HS-27A (cell line): ENCODE measurements at places on chromosomes 1 and 21.
A peak's percentile ranks its signal among the peaks of the same experiment; 100 is the strongest.

DNA sequence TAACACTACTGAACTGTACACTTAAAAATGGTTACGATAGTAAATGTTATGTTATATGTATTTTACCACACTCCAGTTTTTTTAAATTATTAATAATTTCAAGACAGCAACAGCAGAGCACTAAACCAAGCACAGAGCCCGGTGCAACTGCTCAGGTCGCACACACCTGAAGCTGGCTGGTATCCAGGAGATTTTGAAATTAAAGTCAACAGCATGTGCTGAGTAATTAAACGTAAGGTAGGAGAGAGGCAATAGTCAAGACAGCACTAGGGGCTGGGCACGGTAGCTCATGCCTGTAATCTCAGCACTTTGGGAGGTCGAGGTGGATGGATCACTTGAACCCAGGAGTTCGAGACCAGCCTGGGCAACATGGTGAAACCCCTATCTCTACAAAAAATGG is 35.1 kb upstream of the SLC30A10 start:
- DNase-seq, result no peak

DNA sequence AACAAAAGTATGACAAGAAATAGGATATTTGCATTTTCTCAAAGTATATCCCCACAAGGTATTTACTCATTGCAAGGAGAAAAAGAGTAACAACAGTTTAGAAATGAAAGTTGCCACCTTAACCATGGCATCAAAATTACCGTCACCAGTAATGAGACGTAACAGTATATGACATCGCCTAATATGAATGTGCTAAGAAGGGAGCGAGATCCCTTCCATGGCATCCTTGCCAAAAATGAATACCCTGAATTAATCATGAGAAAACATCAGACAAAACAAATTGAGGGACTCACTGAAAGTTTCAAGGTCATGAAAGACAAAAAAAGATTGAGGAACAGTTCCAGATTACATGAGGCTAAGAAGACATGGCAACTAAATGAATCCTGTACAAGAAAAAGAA is 78.9 kb upstream of the MROH9 start:
- DNase-seq, result no peak

DNA sequence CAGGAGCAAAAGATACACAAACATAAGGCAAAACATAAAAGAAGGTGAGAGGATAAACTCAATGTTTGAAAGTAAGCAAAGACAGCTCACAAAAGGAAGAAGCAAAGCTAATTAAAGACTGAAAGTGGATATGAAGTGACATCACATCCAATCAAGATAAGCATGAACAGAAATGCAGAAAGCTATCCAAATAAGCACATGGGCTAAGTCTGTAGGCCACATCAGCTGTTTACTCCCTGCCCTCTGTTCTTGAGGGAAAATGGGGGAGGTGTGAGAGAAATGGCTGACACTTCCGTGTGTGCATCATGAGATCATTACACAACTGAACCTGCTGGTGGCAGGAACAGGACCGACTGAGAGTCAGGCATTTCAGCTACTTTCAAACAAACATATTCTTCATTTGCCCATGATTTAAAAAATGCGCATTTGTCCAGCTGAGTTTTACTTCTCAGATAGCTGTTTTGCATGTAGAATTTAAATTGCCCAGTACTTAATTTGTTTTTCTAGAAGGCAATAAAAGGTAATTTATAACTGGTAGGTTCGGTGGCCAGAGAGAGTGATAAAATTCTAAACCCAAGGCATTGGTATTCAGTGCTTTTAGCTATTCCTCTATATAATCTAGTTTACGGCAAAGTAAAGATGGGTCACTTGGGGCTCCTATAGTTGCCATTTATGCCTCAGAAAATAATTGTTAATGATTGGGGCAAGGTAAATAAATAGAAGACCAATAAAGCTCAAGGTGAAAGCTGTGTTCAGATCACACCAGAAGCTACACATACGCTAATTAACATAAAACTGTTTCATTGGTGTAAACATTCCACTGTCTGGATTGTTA is 27.2 kb upstream of the MAN1A2 start:
- DNase-seq, result no peak

DNA sequence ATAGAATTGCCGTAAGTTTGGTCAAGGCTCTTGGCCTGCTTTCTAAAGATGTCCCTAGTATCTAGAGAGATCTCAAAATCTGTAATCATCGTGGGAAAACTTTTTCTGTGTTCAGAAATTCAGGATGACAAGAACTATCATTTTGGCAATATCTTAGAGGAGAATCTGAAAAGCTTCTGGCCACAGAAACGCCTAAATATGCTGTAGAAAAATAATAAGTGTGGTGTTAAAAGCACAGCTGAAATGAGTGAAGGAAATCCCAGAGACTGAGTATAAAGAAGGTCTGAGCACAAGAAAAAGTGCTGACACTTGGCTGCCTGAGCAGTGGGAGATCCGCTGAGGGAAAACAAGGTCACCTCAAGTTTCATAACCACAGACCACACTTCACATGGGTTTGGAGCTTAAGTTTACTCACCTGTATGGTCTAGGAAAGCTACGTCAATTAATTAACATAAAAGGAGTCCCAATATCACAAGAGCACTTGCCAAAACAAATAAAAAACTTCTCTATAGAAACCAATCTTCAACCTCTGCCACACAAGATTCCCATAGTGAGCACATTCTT is 235.2 kb upstream of the IRF2BP2 start:
- DNase-seq, result no peak

- no peak for DNase-seq
These were observed 12.5 kb downstream of the TRMT1L start for GRCh38 chr1:185144233-185144632.

DNA sequence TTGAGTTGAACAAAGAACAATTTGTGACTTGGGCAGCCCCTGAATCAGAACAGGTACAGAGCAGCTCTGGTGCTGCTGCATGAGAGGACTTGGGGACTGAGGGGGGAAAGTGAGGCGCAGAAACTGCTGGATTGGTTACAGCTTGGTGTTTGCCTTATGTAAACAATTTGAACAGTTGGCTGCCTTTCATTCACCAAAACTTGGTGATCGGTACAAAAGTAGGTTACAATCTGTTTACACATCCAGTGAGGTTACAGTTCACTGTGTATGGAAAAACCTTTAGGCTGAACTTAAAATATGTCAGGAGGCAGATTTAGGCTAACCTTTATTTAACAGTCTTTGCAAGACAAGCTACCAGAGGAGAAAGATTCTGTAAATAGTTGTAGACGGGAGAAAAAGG is 28.6 kb upstream of the MTR start:
- no peak for DNase-seq

GRCh38 chr1:84877592-84877991 is 15.4 kb downstream of the LPAR3 start:
- DNase-seq, result peak; percentile 20

DNA sequence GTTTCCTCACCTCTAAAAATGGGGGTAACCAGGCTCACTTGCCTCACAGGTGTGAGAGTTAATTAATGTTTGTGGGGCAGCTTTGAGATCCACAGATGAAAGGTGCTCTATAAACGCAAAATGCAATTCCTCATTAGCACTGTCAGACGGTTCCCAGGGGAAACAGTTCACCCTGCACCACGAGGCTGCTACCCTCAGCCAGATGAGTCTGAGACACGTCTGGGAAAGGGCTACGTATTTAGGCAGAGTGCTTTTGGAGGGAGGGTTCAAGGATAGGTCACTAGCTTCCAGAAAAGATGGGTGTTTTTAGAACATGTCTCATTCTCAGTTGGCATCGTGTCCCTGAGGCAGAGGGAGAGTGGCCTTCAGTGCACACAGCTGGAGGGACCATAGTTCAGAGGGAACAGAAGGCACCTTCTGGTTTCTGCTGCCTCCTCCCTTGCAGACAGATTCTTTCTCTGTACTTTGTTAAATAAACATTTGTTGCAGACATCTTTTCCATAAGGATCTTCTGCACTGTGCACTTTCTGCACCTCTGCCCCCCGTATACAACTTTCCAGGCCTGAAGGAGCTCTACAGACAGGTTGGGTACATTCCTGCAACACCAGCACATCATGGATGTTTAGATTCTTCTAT is 139.9 kb downstream of the CLIC6 start:
- DNase-seq, result peak; percentile 26

- no peak for DNase-seq
These were observed 30.3 kb downstream of the INTS7 start for GRCh38 chr1:212004895-212005608.

- DNase-seq, result no peak
These were observed 23.8 kb downstream of the HIVEP3 start for GRCh38 chr1:41894808-41895483.

DNA sequence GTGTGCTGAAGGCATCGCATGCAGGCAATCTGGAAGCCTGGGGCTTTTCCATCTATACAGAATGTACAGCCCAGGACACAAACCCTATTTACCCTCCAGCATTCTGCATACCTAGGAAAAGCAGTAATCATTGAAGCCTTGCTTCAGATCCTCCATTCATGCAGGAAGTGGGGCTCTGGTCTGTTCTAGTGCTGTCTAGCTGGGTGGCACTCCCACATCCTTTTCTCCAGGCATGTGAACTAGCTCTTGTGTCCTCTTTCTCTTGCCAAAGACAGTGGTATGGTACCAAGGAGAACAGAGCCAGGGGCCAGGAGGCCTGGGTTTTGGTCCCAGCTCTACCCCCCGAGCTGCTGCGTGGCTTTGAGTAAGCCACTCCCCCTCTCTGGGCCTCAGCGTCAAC is 21.7 kb downstream of the LRP8 start:
- DNase-seq, result no peak

DNA sequence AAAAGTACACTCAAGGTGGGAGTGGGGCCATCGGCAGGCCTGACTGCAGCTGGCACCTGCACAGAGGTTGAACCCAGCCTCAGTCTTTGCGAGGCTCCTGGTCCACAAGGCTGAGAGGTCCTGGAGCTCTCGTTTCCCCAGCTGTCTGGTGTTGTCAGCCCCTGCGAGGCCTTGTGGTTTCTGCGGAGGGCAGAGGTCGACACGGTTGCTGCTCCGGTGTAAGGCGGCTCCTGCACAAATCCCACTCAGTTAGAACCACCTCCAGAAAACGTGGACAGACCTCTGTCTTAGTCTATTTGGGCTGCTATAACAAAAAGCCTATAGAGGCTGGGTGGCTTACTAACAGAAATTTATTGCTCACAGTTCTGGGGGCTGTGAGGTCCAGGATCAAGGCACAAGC is 5.8 kb downstream of the KIAA1614 start:
- no peak for DNase-seq

- DNase-seq, result no peak
These were observed at the start of gene GRIK1 for GRCh38 chr21:29939924-29940275. Gene GRIK1 (minus strand): TSS chr21:29939996.

DNA sequence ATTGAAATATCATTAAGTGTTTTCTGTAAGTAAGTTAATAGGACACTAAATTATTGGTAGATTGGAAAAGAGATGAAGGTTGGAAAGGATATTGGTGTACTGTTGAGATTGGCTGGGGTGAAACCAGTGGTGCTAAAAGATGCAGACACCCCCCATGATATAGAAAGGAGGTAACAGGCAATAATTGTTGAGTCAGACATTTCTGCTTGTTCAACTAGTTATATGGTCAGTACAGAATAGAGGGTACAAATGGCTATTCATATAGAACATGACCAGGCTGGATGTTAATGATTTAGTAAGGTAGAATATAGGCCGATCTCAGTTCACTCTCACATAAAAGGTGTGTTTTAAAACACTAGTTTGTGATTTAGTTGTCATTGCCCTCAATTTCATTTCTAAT is 104.5 kb downstream of the POU2F1 start:
- DNase-seq, result no peak

- no peak for DNase-seq
These were observed 46.6 kb downstream of the FCRL5 start for GRCh38 chr1:157505481-157506272.

DNA sequence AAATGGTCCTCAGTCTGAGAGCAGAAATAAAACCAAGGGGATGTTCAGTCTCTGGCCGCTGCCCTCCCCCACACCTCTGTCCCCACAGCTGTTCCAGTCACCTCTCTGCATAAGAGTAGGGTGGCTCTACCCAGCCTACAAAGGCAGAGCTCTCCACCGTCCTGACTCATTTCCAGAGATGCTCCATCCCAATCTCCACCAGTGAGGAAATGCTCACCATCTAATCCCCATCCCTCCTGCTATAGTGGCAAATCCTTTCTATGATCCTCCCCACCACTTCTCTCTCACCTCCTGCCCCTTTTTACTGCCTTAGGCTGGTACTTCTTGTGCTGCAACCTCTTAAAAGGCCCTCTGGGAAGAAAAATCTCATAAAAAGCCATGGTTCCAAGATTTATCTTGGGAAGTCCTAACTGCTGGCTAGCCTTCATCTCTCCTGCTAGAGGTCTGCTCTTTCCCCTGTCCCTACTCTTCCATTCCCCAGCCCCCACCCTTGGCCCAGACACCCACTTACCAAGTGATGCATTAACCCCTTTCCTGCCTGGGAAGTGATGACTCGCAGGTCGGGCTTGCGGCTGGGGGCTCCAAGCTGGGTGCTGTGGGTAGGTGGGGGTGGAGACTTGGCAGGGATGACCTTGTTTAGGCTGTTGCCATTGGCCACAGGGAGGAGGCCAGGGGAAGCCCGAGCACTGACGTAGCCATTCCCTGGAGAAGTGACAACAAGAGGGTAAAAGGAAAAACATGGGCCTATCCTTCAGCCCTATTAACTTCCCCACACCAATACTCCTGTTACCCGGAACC is 23.9 kb downstream of the MEF2D start:
- no peak for DNase-seq

DNA sequence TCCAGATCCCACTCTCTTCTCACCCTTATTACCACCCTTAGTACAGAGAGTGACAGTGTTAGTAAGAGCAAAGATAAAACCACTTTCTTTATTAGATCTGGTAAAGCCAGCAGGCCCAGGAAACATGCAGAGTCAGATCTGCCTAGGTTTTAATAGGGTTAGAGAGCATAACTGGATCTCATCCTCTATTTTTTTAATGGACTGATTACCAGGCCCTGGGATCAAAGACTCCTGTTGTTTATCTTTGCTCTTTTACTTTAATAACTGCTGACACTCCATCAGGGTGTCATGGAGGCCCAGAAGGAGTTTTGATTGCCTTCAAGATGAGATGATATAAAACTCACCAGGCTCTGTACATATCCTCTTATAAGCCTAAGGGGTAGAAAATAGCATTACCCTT is 45.3 kb upstream of the RGS5 start:
- DNase-seq, result no peak

DNA sequence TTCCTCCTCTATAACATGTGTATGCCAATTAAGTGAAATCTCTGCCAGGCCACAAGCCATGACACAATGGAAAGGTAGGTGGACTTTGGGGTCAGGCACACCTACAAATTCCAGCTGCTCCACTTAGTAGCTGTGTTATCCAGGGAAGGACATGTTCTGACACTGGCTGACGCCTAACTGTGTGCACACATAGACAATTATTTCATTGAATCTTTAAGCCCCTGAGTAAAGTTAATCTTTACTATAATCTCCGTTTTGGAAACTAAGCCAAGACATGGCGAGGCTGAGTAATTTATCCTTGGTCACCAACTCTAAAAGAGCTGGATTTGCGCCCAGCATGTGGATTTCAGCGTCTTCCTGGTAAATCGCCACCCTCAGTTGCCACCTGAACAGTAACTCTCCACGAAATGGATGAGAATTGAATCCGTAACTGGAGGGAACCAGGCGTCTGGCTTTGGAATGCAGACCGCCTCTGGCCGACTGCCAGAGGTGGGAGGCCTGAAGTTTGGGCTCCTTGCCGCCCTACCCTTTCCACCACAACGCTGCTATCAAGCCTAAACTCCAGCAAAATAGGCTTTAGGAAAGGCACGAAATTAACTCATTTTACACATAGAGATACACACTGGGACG is 888 bp upstream of the SNRPE start:
- peak; percentile 53 for DNase-seq
